PC-3 (cell line): ENCODE measurements at places on chromosomes 11 and 22. TPM values are rescaled to one million over a fixed set of nuclear protein-coding genes. Genes with fewer than 3 reads are reported as not detected.

RIN1 gene
- total RNA-seq, result 41.2 and 71.8 TPM in 2 replicates

CSNK2A3 gene
- total RNA-seq, result 0.75 and 2.3 TPM in 2 replicates

MS4A4E gene
- total RNA-seq, result not detected in 2 replicates

C22orf31 gene
- not detected in 2 replicates for total RNA-seq

PANX2 gene
- 9.4 and 11.9 TPM in 2 replicates for total RNA-seq

C2CD2L gene
- total RNA-seq, result 16.8 and 17.2 TPM in 2 replicates

DNA sequence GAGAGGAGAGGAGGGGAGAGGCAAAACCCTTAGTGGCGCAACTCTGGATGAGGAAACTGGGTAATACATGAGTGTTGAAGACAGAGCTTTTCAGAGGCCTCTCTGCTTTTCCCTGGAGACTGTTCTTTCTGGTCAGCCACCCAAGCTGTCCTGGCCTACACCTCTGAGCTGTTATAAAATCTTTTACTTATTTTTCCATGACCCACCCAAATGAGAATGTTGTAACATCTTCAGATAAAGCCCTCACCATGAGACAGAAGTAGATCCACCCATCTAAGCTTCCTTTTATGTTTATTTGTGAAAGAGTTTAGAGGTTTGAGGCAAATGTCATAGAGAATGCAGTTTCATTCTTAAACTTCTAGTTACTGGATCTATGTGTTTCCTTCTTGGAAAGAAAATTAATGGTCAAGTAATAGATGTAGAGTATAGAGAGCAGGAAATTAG lies 20.3 kb upstream of the APLP2 start:
- DNase-seq, result no peak
- H3K4me1 ChIP-seq, result no peaks in the 10 kb centered on the region
- H3K27me3 ChIP-seq, result no peaks in the 10 kb centered on the region
- H3K4me3 ChIP-seq, result no peak overlapping the region
- no peak overlapping the region for H3K27ac ChIP-seq
- no peaks in the 10 kb centered on the region for H3K36me3 ChIP-seq

GRCh38 chr11:126417091-126417862 lies 61.8 kb downstream of the ST3GAL4 start:
- peak; percentile 21 for DNase-seq
- H3K36me3 ChIP-seq, result peaks cover 19% of the 10 kb centered on the region
- H3K27me3 ChIP-seq, result no peaks in the 10 kb centered on the region
- H3K4me1 ChIP-seq, result peaks cover 6% of the 10 kb centered on the region; the same call in 1 of the 2 replicates
- no peak overlapping the region for H3K4me3 ChIP-seq
- peak overlapping the region; percentile 35 for H3K27ac ChIP-seq

DNA sequence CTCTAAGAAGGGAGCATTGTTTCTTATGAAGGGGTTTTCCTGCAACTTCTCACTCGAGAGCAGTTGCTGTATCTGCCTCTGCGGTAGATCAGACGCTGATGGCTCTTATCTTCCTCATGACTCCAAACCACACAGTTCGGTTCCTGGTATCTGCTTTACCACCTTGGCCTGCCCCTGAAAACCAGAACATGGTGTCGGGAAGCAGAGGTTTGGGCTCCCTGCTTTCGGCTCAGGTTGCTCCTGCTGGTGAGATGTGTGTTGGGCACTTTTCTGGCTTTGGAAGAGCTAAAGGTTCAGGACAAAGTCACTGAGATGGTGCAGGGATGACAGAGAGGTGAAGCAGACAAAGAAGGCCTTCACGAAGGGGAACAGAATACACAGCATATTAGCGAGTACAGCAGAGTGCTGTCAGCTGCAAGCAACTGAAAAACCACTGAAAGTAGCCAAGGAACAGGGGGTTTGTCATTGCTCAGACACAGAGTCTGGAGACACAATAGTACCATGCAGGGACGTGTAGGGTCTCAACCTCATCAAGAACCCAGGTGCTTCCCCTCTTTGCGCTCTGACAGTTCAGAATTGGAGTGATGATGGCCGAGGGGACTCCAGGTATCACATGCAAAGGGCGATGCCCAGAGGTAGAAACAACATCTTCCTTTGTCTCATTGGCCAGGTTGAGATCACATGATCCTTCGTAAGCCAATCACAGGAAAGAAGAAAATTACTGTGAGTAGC lies 11.9 kb upstream of the CSF2RB start:
- no peak overlapping the region for H3K4me3 ChIP-seq
- no peaks in the 10 kb centered on the region for H3K36me3 ChIP-seq
- DNase-seq, result no peak
- no peak overlapping the region for H3K27ac ChIP-seq

GRCh38 chr22:24591286-24591830 lies 1.5 kb downstream of the LRRC75B start:
- no peak overlapping the region for H3K4me3 ChIP-seq
- no peak overlapping the region for H3K27ac ChIP-seq
- no peaks in the 10 kb centered on the region for H3K36me3 ChIP-seq
- no peak for DNase-seq
- no peaks in the 10 kb centered on the region for H3K4me1 ChIP-seq
- H3K27me3 ChIP-seq, result no peaks in the 10 kb centered on the region

DNA sequence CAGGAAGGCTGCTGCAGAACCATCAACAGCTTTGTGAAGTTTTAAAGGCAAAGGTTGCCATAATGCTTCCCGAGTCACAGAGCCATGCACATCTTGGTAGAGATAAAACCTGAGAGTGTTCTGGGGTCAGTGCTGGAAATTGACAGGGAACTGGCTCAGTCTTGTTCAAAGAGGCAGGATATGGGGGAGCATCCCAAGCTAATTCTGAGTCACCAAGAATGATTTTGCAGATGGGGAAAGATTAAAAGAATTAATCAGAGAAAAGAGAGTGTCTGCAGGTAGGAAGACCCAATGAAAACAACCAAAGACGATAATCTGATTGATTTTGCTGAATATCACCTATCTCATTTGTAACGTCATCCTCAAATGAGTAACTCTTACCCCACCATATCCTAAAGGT lies 99.9 kb upstream of the CD44 start:
- no peak overlapping the region for H3K4me3 ChIP-seq
- H3K27me3 ChIP-seq, result no peaks in the 10 kb centered on the region
- no peaks in the 10 kb centered on the region for H3K36me3 ChIP-seq
- no peak for DNase-seq
- H3K4me1 ChIP-seq, result peaks cover 37% of the 10 kb centered on the region
- H3K27ac ChIP-seq, result no peak overlapping the region

- H3K27me3 ChIP-seq, result no peaks in the 10 kb centered on the region
- H3K27ac ChIP-seq, result no peak overlapping the region
- H3K36me3 ChIP-seq, result no peaks in the 10 kb centered on the region
- no peaks in the 10 kb centered on the region for H3K4me1 ChIP-seq
Observed at GRCh38 chr22:44605486-44605885, 96.5 kb upstream of the PRR5 start.

DNA sequence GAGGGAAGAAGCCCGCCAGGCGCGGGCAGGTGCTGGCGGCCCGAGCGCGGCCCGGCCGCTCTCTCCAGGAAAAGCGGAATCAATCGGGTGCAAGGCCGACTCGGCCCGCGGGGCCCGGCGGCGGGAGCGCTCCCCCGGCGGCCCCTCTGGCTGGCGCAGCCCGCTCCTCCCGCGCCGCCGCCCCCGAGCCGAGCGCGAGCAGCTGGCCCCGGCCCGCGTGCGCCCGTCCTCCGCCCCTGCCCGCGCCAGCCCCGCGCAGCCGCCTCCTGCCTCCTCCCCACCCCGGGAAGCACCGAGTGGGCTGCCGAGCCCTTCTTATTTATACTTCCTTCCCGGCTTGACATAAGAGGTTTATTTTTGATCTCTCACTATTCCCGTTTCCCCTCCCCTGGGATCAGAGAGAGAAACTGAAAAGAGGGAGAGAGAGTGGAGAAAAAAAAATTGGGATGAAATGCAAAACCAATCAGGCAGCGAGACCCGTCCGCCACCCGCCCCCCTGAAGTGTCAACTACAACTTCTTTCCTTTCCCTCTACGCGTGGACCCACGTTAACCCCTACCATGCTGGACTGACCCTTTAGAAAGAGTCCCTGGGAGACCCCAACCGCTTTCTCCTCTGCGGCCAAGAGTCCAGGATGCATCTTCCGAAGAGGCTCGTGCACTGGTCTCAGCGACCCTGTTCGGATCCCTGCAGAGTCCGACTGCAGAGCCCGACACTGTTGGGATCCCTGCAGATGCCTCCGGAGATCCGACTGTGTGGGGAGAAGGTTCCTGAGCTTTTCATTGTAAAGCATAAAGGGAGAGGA lies at the start of gene ADAMTS8:
ADAMTS8 (minus strand) TSS at position 294 of the 804 bp plus-strand sequence. CDS start 323 bp downstream, outside the sequence.
- peak within 1 kb of the TSS; percentile 49; the same call in 1 of the 2 replicates for H3K4me3 ChIP-seq
- no peak for DNase-seq
- no peaks in the 10 kb centered on the region for H3K36me3 ChIP-seq
